ENCODE measurements at places on chromosomes 11 and 22. TPM values are rescaled to one million over a fixed set of nuclear protein-coding genes. Genes with fewer than 3 reads are reported as not detected.
A peak's percentile ranks its signal among the peaks of the same experiment; 100 is the strongest.

Gene SPDYC
- not detected for total RNA-seq

Gene APLNR
- total RNA-seq, result 0.44 TPM

Gene LRRC10B
- total RNA-seq, result 3.3 TPM

Gene MS4A15
- not detected for total RNA-seq

DNA sequence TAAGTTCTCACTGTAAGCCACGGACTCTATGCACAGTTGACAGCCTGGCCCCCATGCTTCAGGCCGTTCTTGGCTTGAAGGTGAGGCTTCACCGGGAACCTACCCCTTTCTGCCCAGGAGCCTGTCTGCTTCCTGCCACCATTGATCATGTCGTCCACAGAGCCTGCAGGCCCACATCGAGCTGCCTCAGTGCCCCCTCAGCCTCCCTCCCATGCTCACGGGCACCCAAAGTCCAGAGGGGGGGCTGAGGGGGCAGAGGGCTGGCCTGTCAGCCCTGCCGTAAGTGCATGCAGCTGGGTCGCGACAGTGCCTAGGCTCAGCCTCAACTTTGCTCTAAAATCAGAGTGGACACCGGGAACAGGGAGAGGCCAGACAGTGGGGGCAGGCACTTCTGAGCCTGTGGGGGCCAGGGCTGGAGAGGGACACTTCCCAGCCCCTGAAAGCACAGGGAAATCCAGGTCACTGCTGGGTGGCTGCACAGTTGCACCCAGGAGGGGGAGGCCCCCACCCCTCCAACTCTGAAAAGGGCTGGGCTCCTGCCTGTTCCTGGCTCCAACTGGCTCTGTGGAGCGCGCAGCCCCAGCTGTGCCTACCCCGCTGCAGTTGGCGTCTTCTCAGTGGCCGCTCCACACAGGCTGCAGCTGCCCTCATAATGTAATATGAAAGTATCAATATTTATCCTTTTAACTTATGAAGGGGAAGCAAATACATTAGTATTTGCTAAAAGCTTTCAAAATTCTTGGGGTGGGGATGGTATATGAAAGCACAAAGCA, 598.6 kb downstream of the DLG2 start:
- no peak for DNase-seq

DNA sequence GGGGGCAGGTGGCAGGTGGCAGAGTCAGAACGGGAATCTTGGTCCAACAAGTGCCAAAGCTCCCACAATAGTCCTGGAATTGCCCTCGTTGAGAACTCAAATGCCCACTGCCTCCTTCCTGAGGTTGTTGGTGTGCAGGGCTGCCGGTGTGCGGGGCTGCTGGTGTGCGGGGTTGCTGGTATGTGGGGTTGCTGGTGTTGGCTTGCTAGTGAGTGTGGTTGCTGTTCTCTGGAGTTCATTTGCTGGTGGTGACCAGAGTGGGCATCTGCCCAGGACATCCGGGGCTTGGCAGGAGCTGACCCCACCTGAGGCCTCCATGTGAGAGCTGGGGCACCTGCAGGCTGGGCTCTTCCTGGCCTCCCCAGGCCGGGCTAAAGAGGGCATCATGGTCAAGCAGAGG, 14.0 kb upstream of the MPPED1 start:
- DNase-seq, result no peak

DNA sequence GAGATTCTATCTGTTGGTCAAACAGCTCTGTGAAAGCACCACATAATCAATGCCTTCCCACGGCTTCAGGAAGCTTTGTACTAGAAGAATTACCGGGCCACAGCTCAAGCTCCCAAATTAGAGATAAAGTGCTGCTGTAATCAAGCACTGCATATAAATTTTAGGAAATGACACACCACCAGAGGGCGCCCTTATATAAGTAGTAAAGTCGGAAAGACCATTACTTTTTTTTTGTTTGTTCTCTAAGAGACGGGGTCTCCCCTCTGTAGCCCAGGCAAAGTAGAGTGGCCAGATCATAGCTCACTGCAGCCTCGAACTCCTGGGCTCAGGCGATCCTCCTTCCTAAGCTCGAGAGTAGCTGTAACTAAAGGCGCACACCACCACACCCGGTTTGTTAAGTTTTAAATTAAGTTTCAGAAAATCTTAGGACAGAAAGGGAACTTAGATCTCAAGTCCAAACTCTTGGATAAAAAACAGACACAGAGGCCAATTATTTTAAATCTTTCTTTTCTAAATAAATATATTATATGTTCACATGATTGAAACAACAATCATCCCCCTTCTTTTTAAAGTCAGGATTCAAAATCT, 32.6 kb downstream of the PRCP start:
- DNase-seq, result peak; percentile 57

GRCh38 chr11:68818181-68818580, 23.5 kb downstream of the CPT1A start:
- no peak for DNase-seq

GRCh38 chr11:94145916-94146315, 17.3 kb downstream of the PANX1 start:
- no peak for DNase-seq

All from breast epithelium (tissue), 4 donors.